ENCODE measurements at places on chromosomes 6 and 20.

DNA sequence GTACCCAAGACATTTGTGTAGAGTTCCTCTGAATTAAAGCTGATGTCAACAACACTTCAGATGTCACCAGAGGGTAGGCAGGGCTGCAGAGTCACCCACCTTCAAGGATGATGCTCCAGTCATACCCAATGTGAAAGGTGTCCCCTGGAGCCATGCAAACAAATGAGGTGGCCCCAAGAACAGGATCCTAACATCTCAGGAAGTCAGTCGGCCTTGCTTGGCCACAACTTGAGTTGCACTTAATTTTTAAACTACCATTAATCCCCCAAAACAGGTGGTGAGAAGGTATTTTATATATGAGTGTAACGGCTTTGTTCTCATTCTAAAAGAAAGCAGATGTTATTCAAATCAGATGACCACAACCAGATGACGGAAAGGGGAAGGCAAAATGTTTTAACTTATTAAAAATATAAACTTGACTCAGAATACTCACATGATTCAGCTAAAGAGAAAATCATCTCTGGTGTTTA is 21.1 kb upstream of the SERPINB1 start:
- DNase-seq, result no peak

- DNase-seq, result no peak
Observed at GRCh38 chr20:4244700-4245485, 229.5 kb upstream of the RNF24 start.

DNA sequence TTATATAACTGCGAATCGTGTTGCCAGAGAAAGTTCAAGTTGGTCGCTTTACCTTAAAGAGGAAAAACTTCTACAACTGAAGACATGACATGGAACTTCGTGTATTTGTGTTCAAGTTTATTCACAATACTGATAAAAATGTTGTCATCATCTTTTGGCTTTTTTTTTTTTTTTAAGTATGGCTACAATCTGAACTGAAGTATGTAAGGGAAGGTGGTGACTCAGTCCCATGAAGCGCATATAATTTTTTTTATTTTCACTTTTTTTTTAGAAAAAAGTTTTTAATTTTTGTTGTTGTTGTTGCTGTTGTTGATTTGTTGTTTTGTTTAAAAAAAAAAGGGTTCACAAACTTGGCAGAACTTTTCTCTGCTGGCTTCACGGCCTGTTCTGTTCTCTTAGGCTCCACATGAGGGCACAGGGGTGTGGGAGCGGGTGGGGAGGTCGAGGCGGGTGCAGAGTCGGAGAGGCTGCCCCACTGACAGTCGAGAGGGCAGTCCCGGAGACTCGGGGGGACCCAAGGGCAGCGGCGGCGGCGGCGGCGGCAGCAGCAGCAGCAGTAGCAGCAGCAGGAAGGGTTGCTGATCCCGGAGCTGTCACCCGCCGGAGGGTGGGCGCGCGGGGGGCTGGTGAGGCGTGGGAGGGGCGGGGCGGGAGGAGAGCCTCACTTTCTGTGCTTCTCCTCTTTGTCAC is 17.0 kb downstream of the TFAP2A start:
- no peak for DNase-seq

DNA sequence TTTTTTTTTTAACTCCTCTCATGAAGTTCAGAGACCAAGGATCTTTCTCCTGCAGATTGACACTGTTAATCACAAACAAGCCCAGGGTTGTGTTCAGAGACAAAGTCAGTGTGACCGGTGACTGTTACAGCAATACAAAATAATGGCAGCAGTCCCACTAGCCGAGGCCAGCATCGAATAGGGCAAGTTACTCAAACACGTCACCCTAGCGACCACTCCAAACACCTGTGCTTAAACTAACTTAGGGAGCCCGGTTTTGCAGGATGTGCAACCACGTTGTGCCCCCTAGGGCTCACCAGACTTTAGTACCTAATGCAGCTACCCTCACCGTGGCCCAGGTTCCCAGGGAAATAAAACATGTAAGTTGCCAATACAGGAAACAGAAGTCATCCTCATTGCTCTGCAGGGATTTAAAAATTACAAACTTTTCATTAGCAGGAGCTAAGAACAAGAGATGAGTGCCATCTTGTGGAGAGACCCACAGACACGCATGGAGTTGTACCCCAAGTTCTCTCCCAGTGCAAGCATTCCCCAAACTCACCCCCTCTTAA is 38.1 kb downstream of the FAM50B start:
- DNase-seq, result no peak
